ENCODE measurements at places on chromosomes 12 and 14.

- no peak for DNase-seq
These were observed 92.8 kb upstream of the PTHLH start for GRCh38 chr12:28065374-28065773.

DNA sequence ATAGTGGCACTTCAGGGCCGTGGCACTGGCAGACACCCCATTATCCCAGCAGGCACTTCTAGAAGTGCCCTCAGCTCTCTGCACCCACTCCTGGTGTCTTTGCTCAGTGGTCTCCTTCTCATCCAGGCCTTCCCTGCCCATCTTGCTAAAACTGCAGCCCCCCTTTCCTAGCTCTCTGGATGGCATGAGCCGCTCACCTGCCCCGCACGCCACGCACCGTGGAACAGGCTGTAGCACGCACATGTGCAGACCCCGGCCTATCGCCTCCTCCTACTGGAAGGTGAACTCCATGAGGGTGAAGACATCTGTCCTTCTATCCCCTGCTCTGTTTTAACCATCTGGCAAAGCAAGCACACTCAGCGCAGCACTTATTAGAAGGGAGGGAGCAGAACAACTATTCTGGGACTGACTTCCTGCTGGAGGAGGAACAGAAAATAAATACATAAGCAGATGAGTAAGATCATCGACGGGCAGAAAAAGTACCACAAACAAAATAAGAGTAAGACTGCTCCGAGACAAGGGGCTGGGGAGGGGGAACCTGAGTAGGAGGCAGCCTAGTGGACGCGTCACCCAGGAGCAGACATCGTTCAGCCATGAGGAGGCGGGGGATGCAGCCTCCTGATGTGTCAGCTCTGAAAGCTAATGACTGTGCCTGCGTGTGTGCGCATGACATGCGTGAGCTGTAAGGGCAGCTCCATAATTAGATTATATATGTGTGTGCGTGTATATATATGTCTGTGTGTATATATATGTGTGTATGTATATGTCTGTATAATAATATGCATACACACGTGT is 7.8 kb upstream of the FZD10 start:
- DNase-seq = no peak

GRCh38 chr14:33716921-33717320 is 234.0 kb downstream of the EGLN3 start:
- DNase-seq = no peak

- DNase-seq = no peak
These were observed 47.2 kb upstream of the KITLG start for GRCh38 chr12:88627501-88627900.

DNA sequence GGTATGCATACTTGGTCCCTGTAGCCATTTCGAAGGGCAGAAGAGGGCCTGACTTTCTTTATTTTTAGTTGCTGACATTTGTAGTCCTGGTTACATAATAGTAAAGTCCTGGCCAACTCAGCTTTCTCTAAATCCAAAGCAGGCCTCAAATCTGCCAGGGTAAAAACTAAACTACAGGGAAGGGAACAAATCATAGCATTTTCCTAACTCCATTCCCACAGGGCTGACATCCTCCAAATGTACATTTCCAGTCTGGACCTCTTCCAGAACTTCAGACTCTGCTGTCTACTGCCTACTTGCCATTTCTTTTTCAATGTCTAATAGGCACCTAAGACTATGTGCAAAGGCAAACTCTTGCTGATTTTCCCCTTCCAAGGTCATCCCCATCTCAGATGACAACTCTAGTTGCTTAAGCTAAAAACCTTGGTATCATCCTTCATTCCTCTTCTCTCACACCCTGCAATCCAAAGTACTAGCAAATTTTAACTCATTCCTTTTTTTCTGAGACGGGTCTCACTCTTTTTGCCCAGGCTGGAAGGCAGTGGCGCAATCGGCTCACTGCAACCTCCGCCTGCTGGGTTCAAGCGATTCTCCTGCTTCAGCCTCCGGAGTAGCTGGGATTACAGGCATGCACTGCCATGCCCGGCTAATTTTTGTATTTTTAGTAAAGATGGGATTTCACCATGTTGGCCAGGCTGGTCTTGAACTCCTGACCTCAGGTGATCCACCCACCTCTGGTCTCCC is 2.0 kb downstream of the DDIT3 start:
- DNase-seq = no peak

GRCh38 chr12:42705863-42706262 is 116.3 kb upstream of the PRICKLE1 start:
- DNase-seq = no peak

DNA sequence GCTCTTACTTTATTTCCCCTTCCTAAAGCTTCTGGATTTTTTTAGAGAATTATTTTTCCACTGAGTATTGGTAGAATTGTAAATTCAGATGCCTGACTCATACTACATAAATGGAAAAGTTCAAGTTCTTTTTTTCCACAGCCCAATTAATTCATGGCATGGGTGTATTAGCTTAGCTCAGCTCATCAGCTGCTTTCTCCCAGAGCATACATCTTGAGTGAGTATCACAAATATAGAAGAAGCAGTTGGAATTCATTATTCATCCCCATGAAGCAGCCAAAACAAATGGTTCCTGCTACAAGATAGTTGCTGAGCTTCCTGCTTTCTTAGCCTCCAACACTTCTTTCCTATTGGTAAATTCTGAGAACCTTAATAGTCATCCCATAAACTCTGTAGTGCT is 105.1 kb downstream of the C12orf50 start:
- DNase-seq = no peak

GRCh38 chr12:55673638-55674037 is 34.1 kb downstream of the ITGA7 start:
- DNase-seq = no peak

DNA sequence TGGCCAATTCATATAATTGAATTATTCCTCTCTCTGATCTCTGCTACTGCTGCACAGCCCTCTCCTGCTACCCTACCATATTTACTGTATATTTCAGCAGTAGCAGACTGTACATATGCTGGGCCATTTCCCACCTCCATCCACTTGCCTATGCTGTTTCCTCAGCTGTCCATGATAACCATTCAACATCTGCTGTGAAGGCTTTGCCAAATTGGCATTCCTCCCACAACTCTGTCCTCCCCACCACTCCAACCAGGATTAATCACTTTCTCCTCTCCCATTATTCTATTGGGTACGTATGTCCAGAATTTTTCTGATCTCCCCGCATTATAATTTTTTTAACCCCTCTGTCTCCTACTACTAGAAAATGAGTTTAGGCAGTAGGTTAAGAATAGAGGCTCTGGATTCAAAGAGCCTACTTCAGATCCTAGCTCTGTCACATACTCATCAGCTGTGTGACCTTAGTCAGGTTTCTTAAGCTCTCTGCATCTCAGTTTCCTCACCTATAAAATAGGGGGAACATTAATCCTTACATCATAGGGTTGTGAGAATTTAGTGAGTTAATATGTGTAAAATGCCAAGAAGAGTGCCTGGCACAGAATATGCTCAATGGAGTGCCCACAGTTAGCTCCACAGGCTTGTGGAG is 123.3 kb downstream of the KICS2 start:
- no peak for DNase-seq

DNA sequence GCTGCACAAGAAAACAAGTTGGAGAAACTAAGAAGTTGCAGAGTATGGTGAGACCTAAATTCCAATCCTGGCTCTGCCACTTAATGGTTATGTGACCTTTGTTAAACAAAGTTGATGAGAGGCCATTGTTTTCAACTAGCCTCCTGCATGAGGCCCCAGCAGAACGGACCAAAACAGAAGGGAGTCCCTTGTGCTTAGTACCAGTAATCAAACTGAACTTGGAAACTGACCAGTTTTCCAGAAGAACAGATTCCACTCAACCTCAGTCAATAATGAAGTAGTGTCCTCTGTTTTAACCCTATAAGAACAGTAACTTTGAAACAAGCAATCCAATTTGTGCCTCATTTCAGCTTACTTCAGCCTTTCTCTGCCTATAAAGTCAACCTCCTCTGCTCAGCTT is 69.9 kb downstream of the C12orf56 start:
- no peak for DNase-seq

DNA sequence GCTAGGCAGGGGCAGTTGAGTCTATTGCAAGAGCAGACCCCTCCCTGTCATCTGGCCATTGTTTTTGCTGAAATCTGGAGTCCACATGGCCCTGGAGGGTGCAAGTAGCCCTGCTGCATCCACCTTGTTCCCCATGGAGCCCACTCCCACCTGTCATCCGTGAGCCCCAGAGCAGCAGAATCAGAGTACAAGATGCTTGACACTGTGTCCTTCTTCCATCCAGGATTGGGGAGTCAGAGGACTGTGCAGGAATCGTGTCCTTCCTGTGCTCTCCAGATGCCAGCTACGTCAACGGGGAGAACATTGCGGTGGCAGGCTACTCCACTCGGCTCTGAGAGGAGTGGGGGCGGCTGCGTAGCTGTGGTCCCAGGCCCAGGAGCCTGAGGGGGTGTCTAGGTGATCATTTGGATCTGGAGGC is 8.8 kb downstream of the DHRS2 start:
- DNase-seq = no peak

- DNase-seq = peak; percentile 84
These were observed 835 bp downstream of the VEZT start for GRCh38 chr12:95218150-95219133.

GRCh38 chr14:87405563-87405962 is 587.4 kb downstream of the GALC start:
- DNase-seq = no peak

DNA sequence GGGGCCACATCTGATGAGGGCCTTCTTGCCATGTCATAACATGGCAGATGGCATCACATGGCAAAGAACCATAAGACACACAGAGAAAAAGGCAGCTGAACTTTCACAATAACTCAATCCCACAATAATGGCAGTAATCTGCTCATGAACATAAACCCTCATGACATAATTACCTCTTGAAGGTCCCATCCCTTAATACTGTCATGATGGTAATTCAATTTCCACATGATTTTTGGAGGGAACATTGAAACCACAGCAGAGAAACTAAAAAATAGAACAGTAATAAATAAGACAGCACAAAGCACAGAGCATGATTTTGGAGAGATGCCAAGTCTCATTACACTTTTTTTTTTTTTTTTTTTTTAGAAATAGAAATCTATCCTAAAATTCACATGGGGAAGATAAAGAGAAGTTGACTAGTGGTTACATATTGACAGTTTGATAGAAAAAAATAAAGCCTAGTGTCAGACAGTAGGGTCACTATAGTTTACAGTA is 61.8 kb upstream of the ATF7IP start:
- no peak for DNase-seq

GRCh38 chr14:93183596-93184317 is 940 bp downstream of the MOAP1 start:
- no peak for DNase-seq

DNA sequence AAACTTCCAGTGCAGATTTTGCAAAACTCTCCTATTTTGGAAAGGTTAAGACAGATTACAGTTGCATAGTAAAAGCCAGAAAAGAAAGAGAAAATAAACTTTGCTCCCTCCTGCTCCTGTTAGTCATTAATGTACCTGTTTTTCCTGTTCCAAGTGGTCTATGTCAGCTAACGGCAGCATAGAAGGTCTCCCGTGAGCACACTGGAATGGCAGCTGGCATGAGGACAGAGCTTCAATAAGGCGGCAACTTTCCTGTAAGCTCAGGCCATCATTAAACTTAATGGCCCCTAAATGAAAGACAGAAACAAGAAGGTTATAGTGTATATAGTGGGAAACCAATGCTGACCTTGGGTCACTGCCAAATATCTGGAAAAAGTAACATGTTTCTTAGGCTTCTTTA is 16.0 kb downstream of the EIF2B2 start:
- DNase-seq = no peak

GRCh38 chr14:31206536-31207286 is 882 bp downstream of the HECTD1 start:
- peak; percentile 31 for DNase-seq

DNA sequence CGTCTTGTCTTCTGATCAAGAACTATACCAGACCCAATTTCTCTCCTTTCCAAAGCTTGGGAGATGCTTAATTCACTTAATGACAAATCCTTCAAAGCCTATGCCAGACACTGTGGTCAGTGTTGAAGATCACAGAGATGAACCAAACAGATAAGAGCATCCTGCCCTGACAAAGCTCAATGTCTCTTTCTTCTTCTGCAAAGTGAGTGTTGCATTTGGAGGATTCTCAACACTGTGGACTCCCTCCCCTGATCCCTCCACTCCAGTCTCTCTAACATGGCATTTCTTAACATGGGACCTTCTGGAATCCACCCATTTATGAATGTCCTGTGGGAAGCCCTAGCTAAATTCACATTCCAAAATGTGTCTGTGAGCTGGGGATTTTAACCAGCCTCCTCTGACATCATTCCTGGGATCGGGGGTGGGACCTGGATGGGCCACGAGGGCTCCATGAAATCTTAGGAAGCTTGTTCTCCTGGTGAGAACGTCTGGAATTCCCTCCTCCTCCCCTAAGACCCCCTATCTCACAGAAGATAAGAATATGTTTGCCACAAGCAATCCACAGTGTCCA is 20.3 kb downstream of the SYNE3 start:
- no peak for DNase-seq

GRCh38 chr12:12010277-12011039 is 60.3 kb upstream of the BCL2L14 start:
- DNase-seq = no peak

DNA sequence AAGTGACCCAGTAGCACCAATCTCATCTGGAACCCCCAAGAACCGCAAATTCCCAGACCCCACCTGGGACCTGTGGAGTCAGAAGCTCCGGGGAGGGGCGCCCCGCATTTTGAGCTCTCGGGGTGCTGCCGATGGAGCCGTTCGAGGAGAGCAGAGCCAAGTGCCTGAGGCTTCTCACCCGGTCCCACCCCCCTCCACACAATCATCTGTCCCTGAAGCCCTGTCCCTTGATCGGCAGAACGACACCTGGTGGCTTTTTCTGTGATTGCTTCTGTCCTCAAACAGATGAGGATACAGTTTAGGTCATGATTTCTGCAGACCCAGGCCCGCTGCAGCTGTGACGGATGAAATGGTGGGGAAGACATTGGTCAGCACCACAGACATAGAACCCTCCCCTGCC is 74.7 kb downstream of the NOC4L start:
- DNase-seq = no peak

DNA sequence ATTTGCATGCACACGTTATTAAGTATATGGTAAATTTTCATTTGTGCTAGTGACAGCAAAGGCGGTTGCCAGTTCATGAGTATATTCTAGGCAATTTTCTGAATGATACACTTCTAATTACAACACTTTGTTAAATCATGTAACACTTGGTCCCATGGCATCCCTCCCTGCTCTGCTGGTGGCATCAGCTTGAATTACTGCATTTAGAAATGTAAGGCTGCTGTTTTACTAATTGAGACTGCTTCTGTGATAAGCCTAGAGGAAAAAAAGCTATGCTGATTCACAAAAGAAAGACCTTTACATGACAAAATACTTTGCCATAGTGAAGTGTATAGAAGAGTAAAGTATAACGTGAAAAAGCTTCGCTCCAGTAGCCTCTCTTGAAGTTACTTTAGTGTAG is 636.1 kb downstream of the KCNH5 start:
- no peak for DNase-seq

Measured in NCI-H526 treated with DMSO at 0.1 percent for 48 hours (cell line).